Stimulated activated naive B cell treated with anti-CD40 and anti-IgM and Interleukin-4, amounts not matched to agents 10 μg/mL and 1 μg/mL and 100 μg/mL, for 72 hours (primary cell): ENCODE measurements at places on chromosomes 2 and 18.
A peak's percentile ranks its signal among the peaks of the same experiment; 100 is the strongest.

DNA sequence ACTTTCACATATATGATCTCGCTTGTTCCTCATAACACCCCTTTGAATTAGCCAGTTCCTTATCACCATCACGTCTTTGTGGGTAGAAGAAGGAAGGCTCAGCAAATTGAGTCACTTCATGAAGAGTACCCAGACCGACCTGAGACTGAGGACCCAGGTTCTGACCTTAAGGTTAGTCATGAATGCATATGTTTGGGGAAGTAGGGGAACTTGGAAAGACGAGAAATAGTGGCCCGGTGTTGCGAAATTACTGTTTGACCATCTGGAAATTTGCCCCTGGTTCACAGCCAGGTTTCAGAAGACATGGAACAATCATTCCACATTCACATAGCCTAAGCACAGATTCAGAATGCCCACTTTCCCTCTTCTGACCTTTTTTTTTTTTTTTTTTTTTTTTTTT, 59.8 kb downstream of the MEIS1 start:
- no peak for DNase-seq
- H3K36me3 ChIP-seq, result no peaks in the 10 kb centered on the region
- no peaks in the 10 kb centered on the region for H3K27me3 ChIP-seq
- H3K4me3 ChIP-seq, result no peak overlapping the region

DNA sequence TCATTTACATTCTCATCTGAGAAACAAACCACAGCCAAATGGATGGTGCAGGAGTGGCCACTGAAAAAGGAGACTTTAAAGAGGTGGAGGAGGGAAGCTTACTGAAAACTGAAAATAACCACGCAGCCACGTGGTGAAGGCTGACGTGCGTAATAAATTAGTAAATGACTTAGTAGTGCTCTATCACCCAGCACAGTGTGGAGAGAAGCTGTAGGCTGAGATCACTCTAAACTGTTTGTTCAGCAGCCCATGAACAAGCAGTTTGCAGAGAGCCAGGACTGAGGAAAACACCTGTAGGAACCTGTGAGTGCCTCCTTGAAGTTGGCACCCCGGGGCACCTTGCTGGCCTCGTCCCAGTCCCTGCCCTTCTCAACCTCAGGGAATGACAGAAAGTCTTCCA, 193.0 kb downstream of the TXNL1 start:
- no peak overlapping the region for H3K4me3 ChIP-seq
- no peaks in the 10 kb centered on the region for H3K36me3 ChIP-seq
- H3K4me1 ChIP-seq, result no peaks in the 10 kb centered on the region
- DNase-seq, result no peak
- no peaks in the 10 kb centered on the region for H3K27me3 ChIP-seq
- no peak overlapping the region for H3K27ac ChIP-seq

GRCh38 chr2:207285473-207285815, 119.7 kb upstream of the KLF7 start:
- DNase-seq, result no peak
- H3K27me3 ChIP-seq, result no peaks in the 10 kb centered on the region
- H3K4me3 ChIP-seq, result no peak overlapping the region
- no peak overlapping the region for H3K27ac ChIP-seq
- H3K36me3 ChIP-seq, result no peaks in the 10 kb centered on the region

- no peak overlapping the region for H3K4me3 ChIP-seq
- H3K4me1 ChIP-seq, result peaks cover 30% of the 10 kb centered on the region
- no peaks in the 10 kb centered on the region for H3K27me3 ChIP-seq
- no peak for DNase-seq
- peak overlapping the region; percentile 74 for H3K27ac ChIP-seq
Observed at GRCh38 chr2:231294571-231295362, 96.3 kb downstream of the ARMC9 start.

- no peaks in the 10 kb centered on the region for H3K27me3 ChIP-seq
- no peaks in the 10 kb centered on the region for H3K4me1 ChIP-seq
- H3K4me3 ChIP-seq, result no peak overlapping the region
- H3K36me3 ChIP-seq, result no peaks in the 10 kb centered on the region
Observed at GRCh38 chr2:217477583-217477982, 525.2 kb downstream of the TNS1 start.

GRCh38 chr2:54755641-54756326, 32.3 kb downstream of the EML6 start:
- peak overlapping the region; percentile 56 for H3K27ac ChIP-seq
- peak overlapping the region; percentile 58 for H3K4me3 ChIP-seq
- no peaks in the 10 kb centered on the region for H3K27me3 ChIP-seq
- H3K36me3 ChIP-seq, result no peaks in the 10 kb centered on the region
- peaks cover 24% of the 10 kb centered on the region for H3K4me1 ChIP-seq

GRCh38 chr2:195533771-195534642, 123.0 kb upstream of the SLC39A10 start:
- no peaks in the 10 kb centered on the region for H3K36me3 ChIP-seq
- H3K4me3 ChIP-seq, result peak overlapping the region; percentile 37
- H3K27me3 ChIP-seq, result no peaks in the 10 kb centered on the region
- peaks cover 64% of the 10 kb centered on the region for H3K4me1 ChIP-seq

DNA sequence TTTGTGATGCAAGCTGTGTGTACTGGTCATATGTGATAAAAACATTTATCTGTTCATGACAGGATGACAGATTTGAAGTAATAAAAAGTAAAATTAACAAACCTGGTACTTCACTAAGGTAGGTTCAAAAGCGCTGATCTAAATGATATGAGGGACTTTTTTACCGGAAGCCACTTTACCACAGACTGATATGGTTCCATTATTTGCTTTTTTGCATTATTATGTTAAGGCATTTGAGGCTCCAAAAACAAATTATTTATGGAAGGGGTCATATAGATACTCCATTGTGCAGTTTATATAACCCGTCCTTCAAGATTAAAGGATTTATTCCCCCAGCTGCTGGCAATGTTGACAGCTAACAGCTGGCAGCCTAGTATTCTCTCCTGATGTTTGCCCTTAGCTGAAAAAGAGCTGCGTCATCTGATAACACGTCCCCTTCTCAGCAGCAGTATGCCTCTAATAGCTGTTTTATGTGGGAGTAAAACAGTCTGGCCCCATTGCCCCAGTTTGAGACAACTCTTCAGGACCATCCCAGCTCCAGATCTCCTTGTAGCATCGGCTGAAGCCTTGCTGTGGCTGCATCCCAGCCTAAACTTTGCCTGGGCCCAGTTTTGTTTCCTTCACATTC, 84.8 kb upstream of the XIRP2 start:
- no peaks in the 10 kb centered on the region for H3K36me3 ChIP-seq
- no peak overlapping the region for H3K4me3 ChIP-seq
- no peaks in the 10 kb centered on the region for H3K27me3 ChIP-seq
- no peak overlapping the region for H3K27ac ChIP-seq

- H3K27me3 ChIP-seq, result no peaks in the 10 kb centered on the region
- no peak overlapping the region for H3K4me3 ChIP-seq
- no peak for DNase-seq
- no peaks in the 10 kb centered on the region for H3K36me3 ChIP-seq
- no peaks in the 10 kb centered on the region for H3K4me1 ChIP-seq
Observed at GRCh38 chr2:150133623-150134022, 353.8 kb downstream of the RND3 start.

DNA sequence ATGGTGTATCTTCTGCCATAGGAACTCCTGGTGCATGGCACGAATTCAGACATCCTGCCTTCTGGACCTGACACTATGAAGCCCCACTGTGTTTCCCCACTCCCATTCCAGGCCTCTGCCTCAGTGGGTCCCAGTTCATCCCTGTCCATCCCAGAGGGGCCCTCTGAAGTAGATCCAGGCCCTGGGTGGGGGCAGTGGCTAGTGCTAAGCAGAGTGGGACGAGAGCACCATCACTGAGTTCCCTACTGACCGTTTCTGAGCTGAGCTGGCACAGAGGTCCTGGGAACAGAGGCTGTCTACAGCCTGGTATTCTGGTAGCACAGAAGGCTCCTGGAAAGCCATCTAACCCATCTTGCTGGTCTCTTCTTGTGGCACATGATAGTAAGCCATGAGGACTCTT, 54.0 kb downstream of the ATOH8 start:
- H3K27ac ChIP-seq, result no peak overlapping the region
- peaks cover 3% of the 10 kb centered on the region for H3K4me1 ChIP-seq
- no peak overlapping the region for H3K4me3 ChIP-seq
- no peak for DNase-seq

GRCh38 chr2:181686576-181687185, 6.4 kb upstream of the NEUROD1 start:
- peaks cover 81% of the 10 kb centered on the region for H3K27me3 ChIP-seq
- H3K36me3 ChIP-seq, result peaks cover 5% of the 10 kb centered on the region
- DNase-seq, result no peak
- H3K4me1 ChIP-seq, result peaks cover 27% of the 10 kb centered on the region
- no peak overlapping the region for H3K27ac ChIP-seq

GRCh38 chr2:75317802-75318201, 118.5 kb upstream of the TACR1 start:
- H3K36me3 ChIP-seq, result no peaks in the 10 kb centered on the region
- no peak overlapping the region for H3K27ac ChIP-seq
- no peak for DNase-seq
- H3K27me3 ChIP-seq, result peaks cover 12% of the 10 kb centered on the region

- peak; percentile 20 for DNase-seq
- peaks cover 5% of the 10 kb centered on the region for H3K4me1 ChIP-seq
- H3K27ac ChIP-seq, result no peak overlapping the region
- no peaks in the 10 kb centered on the region for H3K27me3 ChIP-seq
Observed at GRCh38 chr2:88669482-88670214, 21.8 kb upstream of the RPIA start.

DNA sequence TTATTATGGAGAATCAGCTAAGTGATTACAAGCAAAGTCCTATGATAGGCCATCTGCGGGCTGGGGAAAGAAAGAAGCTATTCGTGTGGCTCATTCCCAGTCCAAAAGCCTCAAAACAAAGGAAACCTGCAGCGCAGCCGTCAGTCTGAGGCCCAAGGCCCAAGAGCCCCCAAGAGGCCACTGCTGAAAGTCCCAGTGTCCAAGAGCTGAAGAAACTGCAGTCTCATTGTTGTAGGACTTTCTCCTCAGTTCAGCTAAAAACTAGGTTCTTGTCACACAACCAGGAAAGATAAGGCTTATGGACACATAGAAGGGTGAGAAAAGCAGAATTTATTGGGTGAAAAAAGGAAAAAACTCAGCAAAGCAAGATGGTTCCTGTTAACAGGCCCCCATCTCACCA, 143.2 kb downstream of the RHBDD1 start:
- no peak overlapping the region for H3K27ac ChIP-seq
- H3K36me3 ChIP-seq, result peaks cover 10% of the 10 kb centered on the region
- no peak overlapping the region for H3K4me3 ChIP-seq
- H3K27me3 ChIP-seq, result no peaks in the 10 kb centered on the region
- peaks cover 14% of the 10 kb centered on the region for H3K4me1 ChIP-seq
- DNase-seq, result no peak

- no peak for DNase-seq
- H3K27ac ChIP-seq, result no peak overlapping the region
- peaks cover 5% of the 10 kb centered on the region for H3K27me3 ChIP-seq
- no peaks in the 10 kb centered on the region for H3K36me3 ChIP-seq
Observed at GRCh38 chr2:158922601-158923000, 45.8 kb upstream of the TANC1 start.

- H3K4me3 ChIP-seq, result no peak overlapping the region
- H3K27ac ChIP-seq, result no peak overlapping the region
- no peaks in the 10 kb centered on the region for H3K36me3 ChIP-seq
Observed at GRCh38 chr2:83079007-83079406, 1380.1 kb downstream of the SUCLG1 start.
